ENCODE measurements at places on chromosomes 3 and 15.
A peak's percentile ranks its signal among the peaks of the same experiment; 100 is the strongest.

DNA sequence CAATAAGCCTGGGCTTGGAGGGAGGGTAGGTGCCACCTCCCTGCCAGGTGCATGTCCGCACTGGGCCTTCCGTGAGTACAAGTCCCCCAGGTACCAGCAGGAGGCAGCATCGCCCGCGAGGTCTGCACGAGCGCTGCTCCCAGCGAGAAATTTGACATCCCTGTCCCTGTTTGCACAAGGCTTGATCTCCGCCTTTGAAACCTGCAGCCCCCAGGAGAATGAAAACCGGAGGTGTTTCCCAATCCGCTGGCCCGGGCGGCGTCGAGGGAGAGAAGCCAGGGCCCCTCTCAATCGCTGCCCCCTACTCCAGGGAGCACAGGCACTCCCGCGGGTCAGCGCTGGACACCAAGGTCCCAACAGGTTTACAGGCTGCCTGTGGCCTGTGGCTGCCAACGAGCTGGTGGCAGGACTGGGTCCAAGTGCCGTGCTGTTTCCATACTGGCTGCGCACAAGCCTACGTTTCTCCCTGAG, 961 bp downstream of the HAPLN3 start:
- peak; percentile 89 for DNase-seq

- DNase-seq: no peak
These were observed 14.9 kb downstream of the MAGI1 start for GRCh38 chr3:66023738-66024385.

GRCh38 chr3:45874677-45875346, 11.5 kb upstream of the CCR9 start:
- DNase-seq: no peak

DNA sequence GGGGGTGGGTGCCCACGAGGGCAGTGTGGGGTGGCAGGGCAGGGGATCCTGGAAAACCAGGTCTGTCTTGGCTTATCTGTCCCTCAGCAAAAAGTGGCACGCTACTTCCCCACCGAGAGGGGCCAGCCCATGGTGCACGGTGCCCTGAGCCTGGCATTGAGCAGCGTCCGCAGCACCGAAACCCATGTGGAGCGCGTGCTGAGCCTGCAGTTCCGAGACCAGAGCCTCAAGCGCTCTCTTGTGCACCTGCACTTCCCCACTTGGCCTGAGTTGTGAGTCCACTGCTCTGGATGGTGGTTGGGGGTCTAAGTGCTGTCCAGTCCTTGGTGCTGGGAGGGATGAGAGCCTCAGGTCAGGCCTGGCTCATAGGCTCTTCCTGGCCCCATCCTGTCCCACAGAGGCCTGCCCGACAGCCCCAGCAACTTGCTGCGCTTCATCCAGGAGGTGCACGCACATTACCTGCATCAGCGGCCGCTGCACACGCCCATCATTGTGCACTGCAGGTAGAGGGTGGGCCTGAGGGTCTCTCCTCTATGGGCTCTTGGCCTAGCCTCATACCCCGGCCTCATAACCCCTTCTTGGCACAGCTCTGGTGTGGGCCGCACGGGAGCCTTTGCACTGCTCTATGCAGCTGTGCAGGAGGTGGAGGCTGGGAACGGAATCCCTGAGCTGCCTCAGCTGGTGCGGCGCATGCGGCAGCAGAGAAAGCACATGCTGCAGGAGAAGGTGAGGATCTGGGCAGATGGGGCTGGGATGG, 31.1 kb downstream of the PTPN23 start:
- DNase-seq: no peak

GRCh38 chr3:50238549-50239026, 2.6 kb downstream of the GNAI2 start:
- DNase-seq: no peak

GRCh38 chr15:40379853-40380252, 2.7 kb upstream of the KNSTRN start:
- no peak for DNase-seq

- DNase-seq: no peak
These were observed 396.1 kb downstream of the VGLL3 start for GRCh38 chr3:86594838-86595237.

DNA sequence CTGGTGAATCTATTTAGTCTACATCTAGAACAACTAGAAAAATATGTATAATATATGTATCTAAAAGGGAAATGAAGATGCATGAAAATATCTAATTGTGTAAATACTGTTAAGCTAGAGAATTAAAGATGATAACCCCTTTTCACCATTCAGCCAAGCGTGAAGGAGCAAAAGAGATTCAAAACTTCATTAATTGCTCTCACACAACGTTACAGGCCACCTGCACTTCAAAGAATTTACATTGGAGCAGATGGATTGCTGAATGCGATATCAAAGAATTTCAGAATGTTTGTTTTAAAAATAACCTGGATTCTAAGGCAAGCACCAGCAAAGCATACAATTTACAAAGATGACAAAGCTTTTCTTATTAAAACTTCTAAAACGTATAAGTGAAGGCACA, 243.2 kb downstream of the ROBO2 start:
- DNase-seq: no peak

DNA sequence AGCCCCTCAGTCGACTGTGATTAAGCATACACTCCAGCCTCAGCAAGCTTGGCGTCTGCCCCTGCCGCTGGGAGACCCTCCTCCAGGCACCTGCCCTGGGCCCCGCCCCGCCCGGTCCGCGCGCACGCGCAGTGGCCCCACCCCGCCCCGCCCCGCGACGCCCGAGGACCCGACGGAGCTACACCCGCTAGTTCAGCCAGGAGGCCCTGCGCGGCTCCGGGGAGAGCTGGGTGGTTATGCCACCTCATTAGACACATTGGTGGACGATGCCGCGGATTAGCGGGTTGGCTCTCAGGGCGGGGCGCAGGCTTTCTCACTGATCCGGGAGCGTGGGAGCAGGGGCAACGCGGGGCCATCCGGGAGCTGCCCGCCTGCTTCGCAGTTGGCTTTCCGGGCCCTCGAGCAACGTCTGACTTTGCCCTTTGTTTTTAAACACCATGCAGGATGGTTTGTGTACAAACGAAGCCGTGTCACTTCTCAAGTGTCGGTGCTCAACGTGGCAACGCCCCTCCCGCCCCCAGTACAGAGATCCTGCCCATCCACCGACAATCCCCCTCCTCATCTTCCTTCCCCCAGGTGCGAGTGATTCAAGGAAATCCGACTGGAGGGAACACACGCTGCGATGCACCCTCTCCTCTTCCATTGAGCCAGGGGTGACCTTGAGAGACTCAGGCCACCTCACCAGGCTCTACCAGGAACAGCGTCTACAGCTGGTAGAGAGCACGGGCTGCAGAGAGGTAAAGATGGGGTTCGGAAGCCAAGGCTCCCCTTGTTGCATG, 109.3 kb downstream of the SHQ1 start:
- DNase-seq: peak; percentile 69

GRCh38 chr3:170801597-170801996, 68.4 kb downstream of the RPL22L1 start:
- DNase-seq: no peak

DNA sequence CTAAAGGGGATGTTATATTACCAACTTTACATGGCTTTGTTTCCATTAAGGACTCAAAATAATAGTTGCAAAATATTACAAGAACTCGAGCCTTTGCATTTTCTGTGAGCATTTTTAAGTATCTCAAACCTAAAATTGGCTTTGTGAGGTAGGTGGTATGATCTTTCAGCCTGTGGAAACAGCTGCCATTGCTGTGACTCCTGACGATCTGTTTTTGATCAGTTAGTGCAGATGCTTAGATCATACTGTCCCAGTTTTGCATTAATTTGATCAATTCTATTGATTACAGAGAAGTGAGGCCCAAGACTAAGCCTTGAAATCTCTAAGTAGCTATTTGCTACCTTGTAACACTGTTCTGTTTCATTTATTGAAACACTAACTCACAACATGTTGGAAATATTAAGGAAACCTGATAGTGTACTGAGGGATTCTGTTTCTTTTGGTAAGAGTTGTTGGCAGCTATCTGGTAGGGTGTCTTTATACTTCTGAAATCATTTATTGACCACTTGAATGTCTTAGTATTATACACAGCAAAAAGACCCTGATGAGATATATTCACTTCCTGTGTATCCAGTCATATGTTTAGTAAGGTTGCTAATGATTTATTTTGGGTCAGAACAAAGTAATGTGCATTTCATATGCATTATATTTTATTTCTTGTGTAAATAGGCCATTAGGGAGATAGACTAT, 14.8 kb downstream of the SKIL start:
- DNase-seq: no peak

DNA sequence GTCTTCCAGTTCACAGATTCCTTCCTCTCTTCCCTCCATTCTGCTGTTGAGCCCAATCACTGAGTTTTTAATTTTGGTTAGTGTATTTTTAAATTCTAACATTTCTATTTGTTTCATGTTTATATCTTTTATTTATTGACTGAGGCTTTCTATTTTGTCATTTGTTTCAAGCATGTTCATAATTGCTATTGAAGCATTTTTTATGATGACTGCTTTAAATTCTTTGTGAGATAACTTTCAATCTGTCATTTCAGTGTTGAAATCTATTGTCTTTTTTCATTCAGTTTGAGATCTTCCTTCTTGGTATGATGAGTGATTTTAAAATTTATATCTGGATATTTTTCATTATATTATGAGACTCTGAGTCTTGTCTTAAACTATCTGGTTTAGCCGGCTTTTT, 192.3 kb downstream of the RPLP1 start:
- no peak for DNase-seq

- no peak for DNase-seq
These were observed 3.8 kb downstream of the ZMAT3 start for GRCh38 chr3:179067839-179068238.

DNA sequence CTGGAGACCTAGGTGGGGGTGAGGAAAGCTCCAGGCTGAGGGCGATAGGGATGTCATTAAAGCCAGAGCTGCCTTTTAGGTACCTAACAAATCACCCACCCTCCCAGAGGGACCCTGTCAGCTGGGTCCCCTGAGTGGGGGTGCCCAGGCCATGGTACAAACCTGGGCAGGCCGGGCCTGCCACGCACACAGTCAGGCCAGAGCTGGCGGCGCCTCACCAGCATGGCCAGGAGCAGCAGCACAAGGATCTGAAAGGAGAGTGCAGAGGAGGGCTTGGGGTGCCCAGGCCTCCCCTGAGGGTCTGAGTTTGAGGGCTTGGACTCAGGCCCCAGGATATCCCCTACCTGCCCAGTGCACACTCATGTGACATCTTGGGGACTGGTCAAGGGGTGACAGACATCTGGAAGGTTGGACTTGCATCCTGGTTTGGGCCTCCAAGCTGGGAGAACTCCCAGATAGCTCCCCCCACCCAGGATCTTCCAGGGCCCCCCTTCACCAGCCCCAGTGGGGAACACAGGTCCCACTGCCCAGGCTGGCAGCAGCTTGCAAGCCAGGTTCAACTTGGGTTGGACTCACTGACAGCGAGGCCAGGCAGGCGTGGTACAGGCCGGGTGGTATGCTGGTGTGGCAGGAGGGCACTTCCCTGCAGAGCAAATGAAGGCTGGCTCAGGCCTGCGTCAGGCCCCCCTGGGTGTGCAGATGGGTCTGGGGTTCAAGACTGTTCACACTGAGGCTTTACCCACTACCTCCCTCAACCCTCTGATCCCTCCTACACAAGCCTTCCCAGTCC, 5.2 kb downstream of the STRA6 start:
- no peak for DNase-seq
